Epithelial cell of umbilical artery (primary cell): ENCODE measurements at places on chromosomes 3 and 15. TPM values are rescaled to one million over a fixed set of nuclear protein-coding genes. Genes with fewer than 3 reads are reported as not detected.

FILIP1L gene
- total RNA-seq, result 10.7 and 22.5 TPM in 2 replicates

OXTR gene
- total RNA-seq, result under 0.01 and 0.30 TPM in 2 replicates

ENTPD3 gene
- under 0.01 TPM in 1 of 2 replicates, not detected in the other for total RNA-seq

LIPC gene
- not detected in 2 replicates for total RNA-seq

ITIH1 gene
- total RNA-seq, result not detected in 2 replicates

NTRK3 gene
- not detected in 2 replicates for total RNA-seq

FAM81A gene
- total RNA-seq, result under 0.01 TPM in 1 of 2 replicates, not detected in the other

FBXL2 gene
- 12.7 and 21.1 TPM in 2 replicates for total RNA-seq

RCCD1 gene
- total RNA-seq, result 8.8 and 12.5 TPM in 2 replicates
